ENCODE measurements at places on chromosomes 1 and 21.

- DNase-seq: no peak
These were observed 31.0 kb downstream of the AZIN2 start for GRCh38 chr1:33111965-33112364.

- peak; percentile 7 for DNase-seq
These were observed 106.1 kb downstream of the KIAA0319L start for GRCh38 chr1:35451125-35451528.

DNA sequence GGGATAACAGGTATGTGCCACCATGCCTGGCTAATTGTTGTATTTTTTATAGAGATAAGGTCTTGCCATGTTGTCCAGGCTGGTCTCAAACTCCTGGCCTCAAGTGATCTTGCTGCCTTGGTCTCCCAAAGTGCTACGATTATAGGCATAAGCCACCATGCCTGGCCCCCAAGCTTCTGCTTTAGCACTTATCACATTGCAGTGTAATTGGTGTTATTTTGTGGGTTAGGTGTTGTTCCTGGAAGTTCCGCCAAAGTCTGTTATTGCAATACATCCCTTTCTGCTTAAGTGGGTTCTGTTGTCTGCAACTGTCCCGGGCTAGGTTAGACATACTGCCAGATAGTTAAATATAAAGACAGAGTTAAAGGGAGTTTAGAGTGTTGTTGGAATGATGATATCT lies 3.4 kb downstream of the ZCCHC17 start:
- no peak for DNase-seq

- DNase-seq: no peak
These were observed 1126.6 kb downstream of the BRINP3 start for GRCh38 chr1:189350983-189351616.

DNA sequence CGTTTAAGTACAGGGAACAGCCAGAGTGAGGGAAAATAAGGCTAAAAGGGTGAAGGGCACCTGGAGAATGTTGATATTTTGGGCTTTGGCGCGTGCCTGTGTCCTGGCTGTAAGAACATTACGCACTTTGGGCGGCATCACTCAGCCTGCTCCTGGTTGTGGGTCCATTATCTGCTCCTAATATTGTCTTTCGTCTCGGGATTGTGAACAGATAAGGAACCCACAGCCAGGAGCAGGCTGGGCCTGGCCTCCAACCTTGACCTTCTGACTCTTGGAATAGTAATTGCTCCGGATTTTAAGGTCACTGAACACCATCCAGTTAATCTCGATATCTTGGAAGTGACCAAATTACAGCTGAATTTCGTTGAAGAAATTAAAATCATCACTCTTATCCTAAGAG lies 61.9 kb downstream of the TCP10L start:
- DNase-seq: no peak

DNA sequence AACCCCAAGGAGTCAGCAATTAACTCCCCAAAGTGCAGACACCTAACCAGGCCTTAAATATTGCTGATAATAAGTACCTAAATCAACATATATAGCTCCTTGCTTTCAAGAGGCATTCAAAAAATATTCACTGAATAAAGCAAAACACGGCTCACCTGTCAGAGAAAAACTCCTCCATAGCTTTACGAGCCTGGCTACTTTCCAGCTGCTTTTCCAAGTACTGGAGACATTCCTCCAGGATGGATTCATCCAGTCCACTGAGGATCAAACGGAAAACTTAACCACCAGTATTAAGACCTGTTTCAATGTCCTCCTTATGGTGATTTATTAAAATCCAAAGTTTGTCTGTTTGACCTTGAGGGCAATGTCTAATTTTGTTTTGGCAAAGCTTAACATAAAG lies 44.6 kb downstream of the UBR4 start:
- no peak for DNase-seq

DNA sequence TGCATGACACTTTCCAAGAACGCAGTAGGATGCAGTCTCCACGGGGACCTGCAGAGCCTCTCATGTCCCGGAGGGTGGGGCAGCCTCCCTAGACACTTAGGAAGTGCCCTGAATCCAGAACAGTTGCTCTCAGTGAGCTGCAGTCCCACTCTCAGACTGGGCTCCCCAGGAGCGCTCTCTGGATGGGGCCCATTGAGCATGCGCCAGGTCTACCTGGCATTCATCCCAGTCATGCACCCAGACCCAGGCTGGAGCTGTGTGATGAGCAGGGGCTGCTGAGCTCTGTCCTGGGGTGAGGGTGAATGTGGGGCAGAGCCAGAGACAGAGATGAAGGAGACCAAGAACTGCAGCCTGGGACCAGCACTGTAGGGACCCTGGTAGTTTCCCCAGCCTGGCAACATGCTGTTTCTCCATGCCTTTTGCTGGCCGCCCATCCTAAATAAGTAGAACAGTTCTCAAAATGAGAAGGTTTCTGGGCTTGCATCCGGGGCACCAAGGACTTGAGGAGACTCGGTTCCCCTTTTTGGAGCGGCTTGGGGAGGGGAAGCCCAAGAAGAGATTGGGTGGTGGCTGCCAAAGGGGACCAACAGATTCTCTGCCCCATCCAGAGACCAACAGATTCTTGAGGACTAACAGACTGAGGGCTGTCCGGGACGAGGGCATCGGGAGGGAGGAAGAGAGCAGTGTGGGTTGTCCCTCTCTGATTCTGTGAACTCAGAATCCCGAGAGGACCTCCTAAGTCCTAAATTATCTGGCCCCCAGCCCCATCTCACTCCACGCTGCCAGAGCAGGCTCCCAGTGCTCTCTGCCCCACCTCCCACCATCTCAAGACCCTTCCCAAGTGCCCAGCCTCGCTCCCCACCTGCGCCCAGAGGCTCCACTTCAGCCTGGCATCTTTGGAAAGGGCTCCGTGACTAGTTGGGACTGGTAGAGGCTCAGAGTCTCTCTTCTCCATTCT lies 1.0 kb upstream of the PGLYRP4 start:
- DNase-seq: no peak

DNA sequence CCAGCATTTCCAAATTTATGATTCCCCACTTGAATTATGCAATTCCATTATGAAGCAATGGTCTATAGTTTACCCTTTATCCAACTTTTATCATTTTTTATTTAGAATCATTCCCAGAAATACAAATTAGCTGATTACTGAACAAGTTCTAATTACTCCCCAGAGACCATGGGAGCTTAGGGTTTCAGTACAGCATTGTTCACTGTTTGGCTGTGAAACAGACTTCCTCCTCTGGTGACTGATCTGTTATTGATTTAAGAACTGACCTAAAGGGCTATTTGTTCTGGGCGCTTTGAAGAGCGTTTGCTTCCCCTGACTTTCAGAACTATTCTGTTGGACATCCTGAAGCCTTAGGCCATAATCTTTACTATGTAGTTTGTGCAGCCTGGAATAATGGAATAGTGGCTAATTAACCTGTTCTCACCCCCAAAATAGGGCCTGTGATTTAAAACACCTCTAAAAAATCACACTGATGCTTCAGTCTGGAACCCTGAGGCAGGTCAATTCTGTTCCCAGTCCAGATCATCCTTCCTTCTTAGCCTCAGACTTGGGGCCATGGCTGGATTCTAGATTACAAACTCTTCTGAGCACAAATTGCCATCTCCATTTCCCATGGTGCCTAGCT lies 58.7 kb downstream of the ALG14 start:
- DNase-seq: no peak

DNA sequence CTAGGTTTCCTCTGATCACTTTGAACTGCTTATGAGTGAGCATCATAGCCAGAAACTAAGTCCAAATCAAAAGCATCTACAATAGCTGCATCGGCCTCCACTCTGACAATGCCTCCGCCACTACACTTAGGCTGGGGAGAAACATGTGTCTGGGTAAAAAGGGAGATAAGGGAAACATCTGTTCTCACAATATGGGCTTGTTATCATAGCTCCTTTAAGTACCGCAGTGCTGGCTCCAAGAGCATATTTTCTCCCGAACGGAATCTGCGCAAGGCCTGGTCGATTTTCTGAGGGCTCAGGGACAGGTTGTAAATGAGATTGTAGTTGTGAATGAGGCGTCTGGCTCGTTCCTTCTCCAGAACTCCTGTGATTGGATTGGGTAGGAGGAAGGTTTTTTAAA lies 63.9 kb upstream of the CYP2J2 start:
- no peak for DNase-seq

Measured in urinary bladder (tissue), 4 donors.